ENCODE measurements at places on chromosomes 7 and 10. TPM values are rescaled to one million over a fixed set of nuclear protein-coding genes. Genes with fewer than 3 reads are reported as not detected.

IGFBP1 gene
- not detected for total RNA-seq

- no peak for DNase-seq
- no peaks in the 10 kb centered on the region for H3K36me3 ChIP-seq
- no peaks in the 10 kb centered on the region for H3K27me3 ChIP-seq
- no peak overlapping the region for H3K27ac ChIP-seq
- no peaks in the 10 kb centered on the region for H3K4me1 ChIP-seq
Observed at GRCh38 chr7:1360521-1360971, 98.7 kb downstream of the MICALL2 start.

GRCh38 chr10:121572859-121573537 is 25.2 kb downstream of the FGFR2 start:
- no peaks in the 10 kb centered on the region for H3K27me3 ChIP-seq
- no peak for DNase-seq
- H3K4me1 ChIP-seq, result no peaks in the 10 kb centered on the region
- no peaks in the 10 kb centered on the region for H3K36me3 ChIP-seq
- H3K27ac ChIP-seq, result no peak overlapping the region

- DNase-seq, result no peak
- H3K36me3 ChIP-seq, result peaks cover 18% of the 10 kb centered on the region
- H3K27ac ChIP-seq, result no peak overlapping the region
- H3K4me1 ChIP-seq, result peaks cover 7% of the 10 kb centered on the region
- H3K4me3 ChIP-seq, result no peak overlapping the region
Observed at GRCh38 chr7:128099204-128099671, 68.0 kb upstream of the LRRC4 start.
